ENCODE measurements at places on chromosomes 2 and 18.

- DNase-seq, result no peak
Measured at GRCh38 chr2:215262741-215263362, 49.0 kb upstream of the ATIC start.

- no peak for DNase-seq
Measured at GRCh38 chr2:109448946-109449788, 164.6 kb downstream of the SEPTIN10 start.

DNA sequence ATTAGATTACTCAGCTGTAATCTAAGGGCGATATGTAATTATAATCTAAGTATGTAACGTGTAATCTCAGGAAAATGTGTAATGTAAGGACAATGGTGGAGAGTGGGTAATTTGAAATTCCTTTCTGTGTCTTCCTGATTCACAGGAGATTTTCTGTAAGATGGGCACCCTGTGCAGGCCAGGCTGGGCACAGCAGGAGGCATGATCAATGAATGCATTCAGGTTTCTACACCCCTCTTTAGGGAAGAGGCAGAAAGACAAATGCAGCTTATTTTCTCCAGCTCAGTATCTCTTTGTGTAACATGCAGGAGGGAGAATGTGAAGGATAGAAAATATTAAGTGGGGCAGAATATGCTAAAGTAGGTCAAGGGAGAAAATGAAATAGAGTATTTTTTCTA lies 320.1 kb downstream of the PIK3C3 start:
- no peak for DNase-seq

DNA sequence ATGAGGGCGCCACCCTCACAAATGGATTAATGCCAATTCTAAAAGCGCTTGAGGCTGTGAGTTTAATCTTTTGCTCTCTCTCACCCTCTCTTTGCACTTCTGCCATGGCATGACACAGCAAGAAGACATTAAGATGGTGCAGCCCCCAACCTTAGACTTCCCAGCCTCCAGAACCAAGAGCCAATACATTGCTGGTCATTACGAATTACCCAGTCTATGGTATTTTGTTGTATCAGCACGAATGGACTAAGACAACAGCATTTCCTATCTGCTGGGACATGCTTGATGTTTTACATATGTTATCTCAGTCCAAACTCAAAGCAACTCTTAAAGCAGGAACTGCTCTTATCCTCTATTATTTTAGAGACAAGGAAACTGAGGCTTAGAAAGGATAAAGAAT lies 222.9 kb downstream of the STK39 start:
- no peak for DNase-seq

GRCh38 chr2:109134741-109135358 lies 5.8 kb downstream of the SH3RF3 start:
- no peak for DNase-seq

DNA sequence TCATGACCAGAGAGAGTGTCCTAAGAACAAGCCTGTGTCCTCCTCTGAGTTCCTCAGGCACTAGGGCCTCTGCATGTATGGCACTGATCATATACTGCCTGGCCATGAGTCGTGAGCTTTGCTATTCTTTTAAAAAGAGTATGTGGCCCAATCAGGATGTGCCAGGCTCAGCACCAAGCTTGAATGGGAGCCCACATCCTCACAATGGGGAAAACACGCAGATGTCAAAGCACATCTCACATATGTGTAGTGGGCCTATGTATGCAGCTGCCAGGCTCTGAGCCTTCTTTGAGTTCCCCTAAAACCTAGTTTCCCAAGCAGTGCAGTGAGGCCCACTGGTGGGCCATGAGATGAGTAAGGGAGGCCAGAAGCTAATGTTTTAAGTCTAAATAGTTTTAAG lies 69.9 kb upstream of the SLC1A4 start:
- DNase-seq, result no peak

DNA sequence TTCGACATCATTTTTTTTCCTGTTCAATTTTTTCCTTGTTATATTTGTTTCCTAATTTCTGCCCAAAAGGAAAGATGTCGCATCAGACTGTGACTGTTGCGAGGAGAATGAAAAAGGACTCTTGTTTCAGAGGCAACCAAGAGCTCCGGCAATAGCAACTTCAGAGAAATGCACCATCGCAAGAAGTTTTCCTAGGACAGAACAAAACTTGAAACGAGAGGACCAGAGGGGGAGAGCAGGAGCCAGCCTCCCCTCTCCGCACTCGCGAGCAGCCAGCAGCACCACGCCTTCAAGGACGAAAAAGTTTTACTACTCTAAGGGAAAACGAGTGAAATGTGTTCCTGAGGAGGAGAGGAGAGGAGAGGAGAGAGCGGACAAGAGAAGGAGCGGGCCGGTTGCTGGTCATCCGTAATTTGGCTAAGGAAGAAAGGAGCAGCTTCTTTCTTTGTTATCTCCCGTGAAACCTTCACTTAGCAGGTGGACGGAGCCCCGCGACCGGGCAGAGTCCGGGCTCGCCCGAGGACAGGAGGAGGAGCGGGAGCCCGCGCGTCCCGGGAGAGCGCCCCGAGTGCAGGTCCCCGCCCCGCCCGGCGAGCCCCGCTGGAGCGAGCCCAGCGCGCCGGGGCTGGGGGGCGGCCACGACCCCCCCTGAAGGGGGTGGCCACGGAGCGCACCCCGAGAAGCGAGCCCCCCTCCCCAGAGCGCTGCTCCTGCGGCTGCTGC lies 744 bp downstream of the POU3F3 start:
- DNase-seq, result no peak

DNA sequence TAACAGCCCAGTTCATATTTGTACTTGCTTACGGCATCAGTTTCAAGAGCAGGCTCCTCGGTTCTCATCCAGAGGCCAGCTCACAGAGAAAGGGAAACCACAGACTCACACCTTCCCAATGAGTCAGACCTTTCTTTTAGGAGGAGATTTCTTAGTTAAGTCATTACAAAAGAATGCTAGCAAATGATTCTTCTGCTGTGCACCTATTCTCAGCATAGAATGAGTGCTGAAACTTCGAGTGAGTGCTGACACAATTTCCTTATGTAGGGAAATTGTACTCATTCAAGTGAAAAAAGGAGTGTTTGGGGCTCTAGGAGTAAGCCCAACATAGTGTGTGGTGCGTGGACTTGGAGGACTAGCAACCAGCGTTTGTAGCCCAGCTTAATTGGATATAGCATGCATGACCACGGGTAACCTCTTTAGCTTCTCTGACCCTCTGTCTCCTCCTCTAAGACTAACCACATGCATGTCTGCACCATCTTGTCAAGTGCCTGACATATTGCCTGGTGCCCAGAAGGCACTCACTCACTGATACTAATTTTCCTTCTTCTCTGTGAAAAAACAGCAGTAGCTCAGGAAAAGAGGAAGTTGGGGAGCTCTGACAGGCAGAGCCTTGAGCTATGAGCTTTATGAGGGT lies 87.0 kb downstream of the ALPK2 start:
- no peak for DNase-seq

- no peak for DNase-seq
Measured at GRCh38 chr2:224875153-224875552, 159.0 kb upstream of the CCDC195 start.

DNA sequence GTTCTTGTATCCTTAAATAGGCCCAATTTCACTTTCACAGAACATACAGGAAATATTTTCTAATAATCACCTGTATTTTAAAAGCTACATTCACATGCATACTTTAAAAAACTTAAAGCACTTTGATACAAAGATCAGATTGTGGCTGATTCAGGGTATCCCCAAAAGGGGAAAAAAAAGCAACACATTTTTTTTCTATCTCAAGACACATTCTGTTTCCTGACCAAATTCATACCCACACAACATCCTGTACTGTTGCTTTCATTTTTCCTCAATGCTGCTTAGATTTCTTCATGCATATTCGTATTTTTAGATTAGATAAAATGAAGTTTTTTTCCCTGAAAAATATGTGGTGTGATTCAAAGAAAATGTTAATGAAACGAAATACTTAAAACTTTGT lies 122.5 kb downstream of the TMEFF2 start:
- DNase-seq, result no peak

- no peak for DNase-seq
Measured at GRCh38 chr2:67216881-67217280, 180.3 kb upstream of the ETAA1 start.

DNA sequence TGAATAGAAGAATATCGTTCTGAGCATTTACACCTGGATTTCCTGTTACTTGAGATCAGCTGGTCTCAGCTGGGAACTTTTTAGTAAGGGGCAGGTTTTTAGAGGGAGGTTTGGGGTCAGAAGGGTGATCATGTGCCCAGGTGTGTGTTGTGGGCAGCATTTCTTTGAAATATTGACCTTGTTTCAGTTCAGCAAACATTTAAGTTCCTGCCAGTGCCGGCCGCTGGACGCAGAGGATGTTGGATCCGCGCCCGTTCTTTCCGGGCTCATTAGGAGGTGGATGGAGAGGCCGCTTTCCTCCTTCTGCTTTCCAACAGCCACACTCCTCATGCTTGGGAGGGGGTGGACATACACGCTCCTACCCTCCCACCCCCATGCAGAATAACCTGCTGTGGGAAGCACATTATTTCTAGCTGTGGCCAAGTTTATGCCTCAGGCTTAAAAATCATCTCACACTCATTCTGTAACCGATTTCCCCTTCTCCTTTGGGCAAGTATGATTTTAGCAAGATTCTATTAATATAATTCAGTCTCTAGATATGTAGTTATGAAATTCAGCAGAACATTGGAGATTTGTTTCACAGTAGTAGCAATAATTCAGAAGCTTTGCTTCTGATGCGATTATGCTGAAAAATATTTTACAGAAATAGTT lies 131.4 kb downstream of the ZNF236 start:
- DNase-seq, result no peak

DNA sequence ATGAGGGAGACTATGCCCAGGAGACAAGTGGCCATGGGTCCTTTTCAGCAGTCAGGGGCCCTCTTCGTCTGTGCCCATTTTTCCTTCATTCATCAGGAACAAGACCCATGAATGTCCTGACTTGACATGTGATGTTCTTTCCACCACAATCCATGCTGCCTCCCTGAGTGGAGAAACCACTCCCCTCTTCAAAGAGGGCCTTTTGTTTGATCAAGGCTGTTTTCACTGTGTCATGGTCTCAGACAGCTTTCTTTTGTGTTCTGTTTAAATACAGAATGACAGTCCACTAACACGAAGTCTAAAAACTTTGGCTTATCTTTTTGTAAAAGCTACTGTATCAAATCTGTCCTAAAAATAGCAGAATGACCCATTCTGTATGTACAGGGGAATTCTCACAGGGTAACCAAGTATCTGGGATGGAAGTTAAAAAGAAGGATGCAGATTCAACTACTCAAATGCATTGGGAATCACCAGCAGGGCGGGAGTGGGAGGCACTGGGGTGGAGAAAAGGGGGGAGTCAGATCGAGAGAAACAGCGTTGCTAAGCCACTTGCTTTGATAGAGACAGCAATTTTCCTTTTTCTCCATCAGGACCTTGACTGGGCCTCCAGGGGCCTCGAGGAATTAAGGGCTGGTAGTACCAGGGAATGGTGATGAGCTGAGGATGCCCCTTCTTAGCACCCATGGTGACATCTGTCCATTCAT lies 13.9 kb downstream of the LRP2 start:
- DNase-seq, result no peak

Data from thoracic aorta (tissue), 2 donors.